Testis (tissue), 5 donors: ENCODE measurements at places on chromosomes 1 and 21. TPM values are rescaled to one million over a fixed set of nuclear protein-coding genes. Genes with fewer than 3 reads are reported as not detected.

LCK gene
- polyA plus RNA-seq: 4.3 TPM

C1orf94 gene
- polyA plus RNA-seq: 68.8 TPM

SELENON gene
- 30.7 TPM for polyA plus RNA-seq

YBX1 gene
- 2,470 TPM for polyA plus RNA-seq

BGLAP gene
- polyA plus RNA-seq: not detected

GLMN gene
- polyA plus RNA-seq: 9.5 TPM

FAM3B gene
- 14.1 TPM for polyA plus RNA-seq

BATF3 gene
- polyA plus RNA-seq: 4.2 TPM

MAN1C1 gene
- polyA plus RNA-seq: 14.8 TPM

NDUFS5 gene
- 298 TPM for polyA plus RNA-seq

LIN28A gene
- polyA plus RNA-seq: 3.6 TPM

TSPEAR gene
- polyA plus RNA-seq: 0.53 TPM

TNFSF4 gene
- 11.2 TPM for polyA plus RNA-seq

CCDC181 gene
- 17.5 TPM for polyA plus RNA-seq

NHLH1 gene
- 0.20 TPM for polyA plus RNA-seq

IL24 gene
- polyA plus RNA-seq: not detected

VWA5B1 gene
- polyA plus RNA-seq: 16.2 TPM

KCNN3 gene
- polyA plus RNA-seq: 0.78 TPM

MDM4 gene
- 43.3 TPM for polyA plus RNA-seq

ASAP3 gene
- 34.1 TPM for polyA plus RNA-seq

LEFTY2 gene
- 10.0 TPM for polyA plus RNA-seq

GIPC2 gene
- polyA plus RNA-seq: 1.9 TPM

BMP8B gene
- polyA plus RNA-seq: 4.4 TPM

C1orf141 gene
- 10.1 TPM for polyA plus RNA-seq

GBP1 gene
- 21.5 TPM for polyA plus RNA-seq

RNU5D-1 gene
- not detected for polyA plus RNA-seq

MATN1 gene
- polyA plus RNA-seq: 0.32 TPM

MFAP2 gene
- 22.0 TPM for polyA plus RNA-seq

CFAP107 gene
- polyA plus RNA-seq: 87.9 TPM

NUF2 gene
- 32.3 TPM for polyA plus RNA-seq

TMEM79 gene
- polyA plus RNA-seq: 5.3 TPM

CD1B gene
- polyA plus RNA-seq: 0.30 TPM

SYNJ1 gene
- polyA plus RNA-seq: 22.2 TPM
